Hepatic stellate cell (primary cell): ENCODE measurements at places on chromosomes 12 and 14.

- no peak for DNase-seq
These were observed 85.1 kb downstream of the TMEM30B start for GRCh38 chr14:61196034-61196433.

- DNase-seq: peak; percentile 29
These were observed 2.7 kb downstream of the BHLHE41 start for GRCh38 chr12:26122061-26122680.

DNA sequence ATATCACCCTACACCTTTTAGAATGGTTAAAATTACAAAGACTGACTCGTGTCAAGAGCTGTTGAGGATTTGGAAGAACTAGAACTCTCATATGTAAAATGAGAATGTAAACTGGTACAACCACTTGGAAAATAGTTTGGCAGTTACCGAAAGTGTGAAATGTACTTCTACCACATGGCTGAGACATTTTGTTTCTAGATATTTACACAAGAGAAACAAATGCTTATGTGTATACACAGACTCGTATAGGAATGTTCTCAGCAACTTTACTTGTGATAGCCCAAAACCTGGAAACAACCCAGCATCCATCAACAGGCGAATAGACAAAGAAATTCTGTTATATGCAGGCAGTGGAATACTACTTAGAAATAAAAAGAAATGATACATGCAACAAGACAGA is 103.0 kb downstream of the BRMS1L start:
- no peak for DNase-seq

DNA sequence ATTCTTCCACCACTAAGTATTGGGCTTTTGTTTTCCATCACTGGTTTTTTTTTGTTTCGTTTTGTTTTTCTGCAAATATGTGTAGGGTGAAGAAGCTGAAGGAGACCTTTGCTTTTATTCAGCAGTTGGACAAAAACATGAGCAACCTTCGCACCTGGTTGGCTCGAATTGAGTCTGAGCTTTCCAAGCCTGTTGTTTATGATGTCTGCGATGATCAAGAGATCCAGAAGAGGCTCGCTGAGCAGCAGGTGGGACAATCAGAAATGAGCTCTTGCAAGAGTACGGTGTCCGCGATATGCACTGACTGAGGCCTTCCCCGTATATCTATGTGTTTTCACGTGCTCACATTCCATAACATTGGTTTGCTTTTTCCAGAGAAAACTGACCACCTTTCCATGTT is 91.5 kb downstream of the ESR2 start:
- DNase-seq: no peak

DNA sequence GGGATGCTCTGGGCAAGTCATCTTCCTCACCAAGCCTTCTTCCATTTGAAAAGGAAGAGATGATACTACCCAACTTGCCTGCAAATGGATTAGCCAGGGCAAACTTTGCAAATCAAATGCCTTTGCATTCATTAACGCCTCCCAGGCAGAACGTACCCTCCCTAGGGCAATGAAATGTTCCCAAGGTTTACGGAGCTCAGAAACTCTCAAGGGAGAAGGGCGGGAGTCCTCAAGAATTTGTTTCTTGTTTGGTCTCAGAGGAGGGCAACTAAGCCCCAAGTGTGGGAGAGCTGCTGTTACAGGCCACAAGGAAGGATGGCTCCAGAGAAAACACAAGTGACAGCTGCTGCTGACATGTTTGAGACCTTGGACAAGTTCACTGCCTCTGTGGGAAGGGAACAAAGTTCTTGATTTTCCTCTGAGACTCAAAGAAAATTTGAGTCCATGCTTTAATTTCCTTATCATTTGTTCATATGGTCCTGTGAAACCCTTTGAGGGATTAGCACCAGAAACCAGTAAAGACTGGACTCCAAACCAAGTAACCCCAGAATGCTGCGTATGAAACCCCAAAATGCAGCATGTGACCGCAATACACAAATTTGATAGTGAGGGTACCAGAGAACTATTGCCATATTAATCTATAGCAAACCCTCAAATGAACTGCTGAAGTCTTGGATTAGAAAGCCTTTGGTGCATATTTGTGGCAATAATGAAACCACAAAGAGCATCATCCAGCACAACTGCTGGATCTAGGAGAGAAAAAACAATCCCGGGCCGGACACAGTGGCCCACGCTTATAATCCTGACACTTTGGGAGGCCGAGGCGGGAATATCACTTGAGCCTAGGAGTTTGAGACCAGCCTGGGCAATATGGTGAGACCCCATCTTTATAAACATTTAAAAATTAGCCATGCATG is 22.9 kb downstream of the SPTB start:
- DNase-seq: no peak

DNA sequence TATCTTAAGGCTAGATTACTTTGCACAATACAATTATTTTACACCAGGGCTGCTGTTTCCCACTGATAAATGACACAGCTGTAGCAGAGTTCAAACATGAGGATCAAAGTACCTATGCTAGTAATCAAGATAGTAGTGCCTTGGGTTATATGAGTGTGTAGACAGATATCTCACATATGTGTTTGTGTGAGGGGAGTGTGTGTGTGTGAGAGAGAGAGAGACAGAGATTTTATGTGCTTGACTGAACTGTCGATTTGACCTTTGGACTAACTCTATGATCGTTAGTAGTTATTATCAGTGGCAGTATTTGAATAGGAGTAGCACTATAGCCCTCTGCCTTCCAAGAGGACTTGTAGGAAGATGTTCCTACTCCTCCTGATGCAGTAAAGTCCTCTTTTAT is 15.5 kb downstream of the PLEKHA5 start:
- DNase-seq: no peak

GRCh38 chr14:93708800-93709199 is 79.5 kb downstream of the PRIMA1 start:
- DNase-seq: no peak

- DNase-seq: no peak
These were observed 120.5 kb downstream of the SLC25A47 start for GRCh38 chr14:100443603-100444002.

GRCh38 chr12:110088936-110089335 is 35.2 kb upstream of the IFT81 start:
- DNase-seq: no peak

GRCh38 chr12:68405343-68405781 is 73.2 kb upstream of the MDM1 start:
- DNase-seq: no peak

DNA sequence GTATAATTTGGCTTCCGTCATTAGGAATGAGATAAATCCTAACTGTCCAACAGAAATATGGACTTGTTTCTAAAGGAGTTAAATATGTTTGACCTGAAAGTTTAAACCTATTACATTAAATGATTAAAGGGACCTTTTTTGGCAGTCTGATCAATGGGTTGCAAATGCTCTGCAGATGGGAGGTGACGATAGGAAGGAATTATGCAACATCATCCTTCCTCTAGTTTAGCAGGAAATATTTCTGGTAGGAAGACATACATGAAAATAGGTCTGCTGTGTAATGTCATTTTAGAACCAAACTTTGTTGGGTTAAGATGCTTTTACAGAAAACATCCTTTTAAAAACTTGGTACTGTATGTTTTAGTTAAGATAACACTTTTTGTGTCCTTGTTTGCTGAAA is 2.6 kb downstream of the LRRC10 start:
- no peak for DNase-seq

DNA sequence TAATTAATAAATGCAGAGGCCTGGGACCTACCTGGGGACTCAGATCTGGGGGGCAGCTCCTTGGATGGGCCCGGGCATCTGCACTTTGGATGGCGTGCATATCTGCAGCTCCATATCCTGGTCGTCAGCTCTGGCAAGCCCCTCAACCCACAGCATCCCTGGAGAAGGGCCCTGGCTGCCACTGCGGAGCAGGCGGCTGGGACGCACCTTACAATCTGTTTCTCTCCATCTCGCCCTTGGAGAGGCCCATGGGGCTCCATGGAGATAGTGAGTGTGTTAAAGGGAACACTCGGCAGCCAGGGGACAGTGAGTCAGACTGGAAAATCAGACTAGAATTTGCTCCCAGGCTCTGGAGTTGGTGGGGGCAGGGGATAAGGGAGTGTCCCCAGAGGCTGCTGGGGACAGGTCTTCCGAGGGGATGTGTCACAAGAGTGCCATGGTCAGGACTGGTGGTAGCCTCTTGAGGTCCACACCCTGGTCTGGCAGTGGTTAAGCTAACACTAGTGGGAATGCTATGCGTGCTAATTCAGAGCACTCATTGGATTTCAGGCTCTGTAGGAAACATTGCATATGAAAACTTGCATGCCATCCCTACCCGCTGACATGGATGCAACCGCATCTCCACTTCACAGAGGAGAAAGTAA is 21.5 kb downstream of the RFLNA start:
- no peak for DNase-seq

DNA sequence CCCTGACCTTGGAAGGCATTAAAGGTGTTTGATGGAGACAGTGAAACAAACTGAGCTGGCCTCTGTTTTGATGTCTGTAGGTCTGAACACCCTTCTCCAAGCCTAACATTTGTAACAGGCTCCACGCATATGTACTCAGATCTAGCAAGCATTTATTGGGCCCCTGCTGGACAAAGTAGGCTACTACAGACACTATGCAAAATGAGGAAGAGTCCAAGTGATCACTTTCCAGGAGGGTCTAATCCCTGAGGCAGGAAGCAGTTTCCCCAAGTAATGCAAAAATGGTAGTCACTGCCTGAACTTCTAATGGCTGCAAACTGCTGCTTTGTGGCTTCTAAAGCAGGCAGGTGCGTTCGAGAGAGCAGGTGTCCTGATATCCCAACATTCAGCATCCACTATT is 405.8 kb downstream of the MED13L start:
- DNase-seq: peak; percentile 23

DNA sequence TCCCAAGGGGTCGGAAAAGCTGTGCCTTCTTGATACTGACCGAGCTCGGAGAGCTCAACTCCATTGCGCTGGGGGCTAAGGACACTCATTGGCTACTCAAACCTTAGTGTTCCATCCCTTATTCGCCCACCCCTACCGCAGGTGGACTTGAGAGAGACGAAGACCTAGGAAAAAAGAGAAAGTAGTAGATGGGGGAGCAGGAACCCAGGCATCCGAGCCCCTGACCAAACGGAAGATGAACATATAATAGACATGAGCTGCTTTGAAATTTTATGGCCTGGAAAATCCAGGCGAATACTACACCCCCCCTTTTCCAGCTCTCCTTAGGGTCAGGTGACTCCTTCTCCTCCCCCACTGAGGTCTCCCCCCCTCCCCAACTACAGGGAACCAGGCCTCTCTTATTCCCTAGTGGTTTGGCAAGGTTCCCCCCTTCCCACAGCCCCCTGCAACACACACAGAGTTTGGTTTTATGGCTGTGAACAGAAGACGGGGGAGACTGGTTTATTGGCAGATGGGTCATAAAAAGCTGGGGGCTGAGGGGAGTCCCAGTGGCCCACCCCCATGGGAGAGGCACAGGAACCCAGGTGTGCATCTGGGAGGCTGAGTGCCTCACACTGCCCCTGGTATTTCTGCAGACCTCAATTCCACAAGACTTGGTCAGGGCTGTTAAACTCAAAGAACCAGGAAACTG is 1.6 kb downstream of the GDF11 start:
- DNase-seq: no peak
